Mesothelial cell of epicardium (in vitro differentiated cells): ENCODE measurements at places on chromosomes 3 and 15. TPM values are rescaled to one million over a fixed set of nuclear protein-coding genes. Genes with fewer than 3 reads are reported as not detected.

ST8SIA2 gene
- 10.8 to 12.1 TPM (median 11.6 TPM) in 3 replicates for total RNA-seq

TM4SF18 gene
- total RNA-seq, result 0.13 to 0.14 TPM in 2 of 3 replicates, not detected in the other

KLHL6 gene
- 0.05 to 0.16 TPM (median 0.07 TPM) in 3 replicates for total RNA-seq

PDCD6IP gene
- 134 to 142 TPM (median 135 TPM) in 3 replicates for total RNA-seq

GBE1 gene
- 9.9 to 10.8 TPM (median 9.9 TPM) in 3 replicates for total RNA-seq

CPLX3 gene
- 0.14 TPM in 1 of 3 replicates, not detected in the others for total RNA-seq

GRAMD2A gene
- 2.0 to 3.5 TPM (median 2.6 TPM) in 3 replicates for total RNA-seq

LRRIQ4 gene
- total RNA-seq, result 0.11 to 0.31 TPM (median 0.16 TPM) in 3 replicates

TTLL13 gene
- 0.33 to 0.77 TPM (median 0.47 TPM) in 3 replicates for total RNA-seq

SLC28A2 gene
- not detected in 3 replicates for total RNA-seq

LARP6 gene
- 24.8 to 27.3 TPM (median 24.9 TPM) in 3 replicates for total RNA-seq

RASGRP1 gene
- 3.7 to 4.8 TPM (median 4.4 TPM) in 3 replicates for total RNA-seq

FANCD2OS gene
- total RNA-seq, result not detected in 3 replicates

NBEAL2 gene
- 83.5 to 86.9 TPM (median 84.2 TPM) in 3 replicates for total RNA-seq

CCK gene
- total RNA-seq, result not detected in 3 replicates

SAXO2 gene
- 3.3 to 4.3 TPM (median 4.0 TPM) in 3 replicates for total RNA-seq

CFAP20DC gene
- total RNA-seq, result 5.4 to 6.3 TPM (median 6.1 TPM) in 3 replicates

CRABP1 gene
- 144 to 156 TPM (median 155 TPM) in 3 replicates for total RNA-seq

ZNF385D gene
- total RNA-seq, result 1.9 to 3.7 TPM (median 2.6 TPM) in 3 replicates

CLDN1 gene
- total RNA-seq, result 11.4 to 12.8 TPM (median 11.4 TPM) in 3 replicates
